ENCODE measurements at places on chromosomes 2 and 18. TPM values are rescaled to one million over a fixed set of nuclear protein-coding genes. Genes with fewer than 3 reads are reported as not detected.
A peak's percentile ranks its signal among the peaks of the same experiment; 100 is the strongest.

Gene CD302
- total RNA-seq = 1.2 TPM

Gene AQP4
- total RNA-seq = not detected

Gene HNMT
- not detected for total RNA-seq

Gene PRKAG3
- total RNA-seq = not detected

Gene C18orf54
- total RNA-seq = 1.9 TPM

DNA sequence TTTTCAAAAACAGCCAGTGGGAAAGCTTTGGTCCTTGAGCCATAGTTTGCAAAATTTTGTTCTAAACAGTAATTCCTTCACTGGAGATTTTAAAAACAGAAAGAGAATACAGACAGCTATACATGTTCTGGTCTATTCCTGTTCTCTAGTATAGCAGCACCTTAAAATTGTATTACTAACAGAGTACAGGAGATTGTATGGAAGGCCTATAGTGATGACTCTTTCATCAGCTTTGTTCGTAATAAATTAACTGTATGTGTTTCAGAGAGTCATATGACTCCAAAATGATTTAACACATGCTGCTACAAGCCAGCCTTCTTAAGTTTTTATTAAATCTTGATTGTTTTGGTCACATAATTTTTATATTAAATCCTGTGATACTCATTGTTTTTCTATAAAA is 1124.6 kb upstream of the FAM98A start:
- DNase-seq = no peak

DNA sequence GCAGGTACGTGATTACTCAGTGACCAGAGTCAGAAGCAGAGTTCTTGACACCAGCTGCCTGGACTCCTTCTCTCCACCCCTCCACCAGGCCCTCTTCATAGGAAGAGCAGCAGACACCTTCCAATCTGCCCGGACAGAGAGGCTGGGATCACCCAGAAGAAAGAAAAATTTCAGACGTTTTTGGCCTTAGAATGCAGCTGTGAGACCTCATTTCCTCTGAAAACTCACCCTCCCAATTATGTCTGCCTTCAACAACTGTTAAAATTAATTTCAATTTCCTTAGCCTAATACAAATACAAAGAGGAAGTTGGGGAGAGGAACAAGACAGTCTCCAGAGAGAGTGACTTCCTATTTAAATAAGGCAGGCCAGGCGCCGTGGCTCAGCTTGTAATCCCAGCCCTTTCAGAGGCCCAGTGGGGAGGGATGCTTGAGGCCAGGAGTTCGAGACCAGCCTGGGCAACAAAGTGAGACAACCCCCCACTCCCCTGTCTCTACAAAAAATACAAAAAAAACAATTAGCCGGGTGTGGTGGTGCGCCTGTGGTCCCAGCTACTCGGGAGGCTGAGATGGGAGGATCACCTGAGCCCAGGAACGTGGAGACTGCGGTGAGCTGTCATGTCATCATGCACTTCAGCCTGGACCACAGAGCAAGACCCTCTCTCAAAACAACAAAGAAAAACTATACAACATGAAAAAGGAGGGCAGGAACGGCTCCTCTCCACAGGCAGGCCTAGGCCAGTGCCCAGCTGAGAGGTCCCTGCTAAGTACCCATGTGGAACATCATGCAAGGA is 1.6 kb downstream of the SLC66A2 start:
- DNase-seq = no peak

- no peak for DNase-seq
These were observed 99.5 kb downstream of the HS1BP3 start for GRCh38 chr2:20551260-20551944.

- DNase-seq = no peak
These were observed 83.6 kb downstream of the FAM161A start for GRCh38 chr2:61770298-61770697.

GRCh38 chr18:14941792-14942191 is 193.8 kb downstream of the ANKRD30B start:
- DNase-seq = no peak

DNA sequence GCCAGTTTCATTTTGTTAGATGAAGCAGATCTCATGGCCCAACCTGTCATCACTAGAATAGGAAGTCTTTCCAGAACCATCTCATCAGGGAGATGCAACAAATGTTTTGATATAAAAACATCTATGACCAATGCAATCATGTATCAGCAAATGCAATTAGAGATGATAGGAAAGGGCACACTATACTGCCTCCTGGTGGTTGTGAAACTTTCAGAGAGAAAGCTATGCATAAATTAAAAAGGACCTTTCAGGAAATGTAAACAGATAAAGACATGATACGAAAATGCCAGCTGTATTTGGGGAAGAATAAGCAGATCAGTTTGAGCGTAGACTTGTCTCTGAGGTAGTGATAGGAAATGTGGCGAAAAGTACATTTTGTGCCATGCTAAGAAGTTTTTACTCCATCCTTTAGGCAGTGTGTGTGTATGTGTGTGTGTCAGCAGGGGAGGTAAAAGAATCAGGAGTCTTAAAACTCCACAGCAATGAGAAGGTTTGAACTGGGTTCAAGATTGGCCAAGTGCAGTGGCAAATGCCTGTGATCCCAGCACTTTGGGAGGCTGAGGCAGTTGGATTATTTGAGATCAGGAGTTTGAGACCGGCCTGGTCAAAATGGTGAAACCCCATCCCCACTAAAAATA is 479.3 kb downstream of the CPS1 start:
- no peak for DNase-seq

GRCh38 chr2:159961451-159961850 is 101.0 kb downstream of the PLA2R1 start:
- DNase-seq = no peak

DNA sequence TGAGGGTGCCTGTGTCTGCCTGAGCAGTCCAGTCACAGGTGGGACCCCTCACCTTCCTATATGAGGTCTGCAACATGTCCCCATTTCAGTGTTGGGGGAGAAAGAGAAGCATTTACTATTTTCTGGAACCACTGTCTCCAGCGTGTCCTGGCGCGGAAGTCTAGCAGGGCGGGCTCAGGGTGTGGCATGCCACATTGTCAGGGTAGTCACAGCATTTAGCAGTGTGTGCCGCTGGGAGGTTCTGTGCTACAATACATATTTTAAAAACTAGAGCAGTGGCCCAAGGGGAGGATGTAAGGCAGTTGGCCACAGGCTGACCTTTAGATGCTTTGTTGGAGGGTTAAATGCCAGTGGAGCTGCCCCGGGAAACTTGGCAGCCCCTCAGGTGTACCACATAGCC is 12.5 kb downstream of the UBE2F start:
- no peak for DNase-seq

- DNase-seq = no peak
These were observed 1548.8 kb upstream of the LRRTM1 start for GRCh38 chr2:81853341-81853740.

- DNase-seq = no peak
These were observed 88.2 kb downstream of the PLB1 start for GRCh38 chr2:28583899-28584553.

DNA sequence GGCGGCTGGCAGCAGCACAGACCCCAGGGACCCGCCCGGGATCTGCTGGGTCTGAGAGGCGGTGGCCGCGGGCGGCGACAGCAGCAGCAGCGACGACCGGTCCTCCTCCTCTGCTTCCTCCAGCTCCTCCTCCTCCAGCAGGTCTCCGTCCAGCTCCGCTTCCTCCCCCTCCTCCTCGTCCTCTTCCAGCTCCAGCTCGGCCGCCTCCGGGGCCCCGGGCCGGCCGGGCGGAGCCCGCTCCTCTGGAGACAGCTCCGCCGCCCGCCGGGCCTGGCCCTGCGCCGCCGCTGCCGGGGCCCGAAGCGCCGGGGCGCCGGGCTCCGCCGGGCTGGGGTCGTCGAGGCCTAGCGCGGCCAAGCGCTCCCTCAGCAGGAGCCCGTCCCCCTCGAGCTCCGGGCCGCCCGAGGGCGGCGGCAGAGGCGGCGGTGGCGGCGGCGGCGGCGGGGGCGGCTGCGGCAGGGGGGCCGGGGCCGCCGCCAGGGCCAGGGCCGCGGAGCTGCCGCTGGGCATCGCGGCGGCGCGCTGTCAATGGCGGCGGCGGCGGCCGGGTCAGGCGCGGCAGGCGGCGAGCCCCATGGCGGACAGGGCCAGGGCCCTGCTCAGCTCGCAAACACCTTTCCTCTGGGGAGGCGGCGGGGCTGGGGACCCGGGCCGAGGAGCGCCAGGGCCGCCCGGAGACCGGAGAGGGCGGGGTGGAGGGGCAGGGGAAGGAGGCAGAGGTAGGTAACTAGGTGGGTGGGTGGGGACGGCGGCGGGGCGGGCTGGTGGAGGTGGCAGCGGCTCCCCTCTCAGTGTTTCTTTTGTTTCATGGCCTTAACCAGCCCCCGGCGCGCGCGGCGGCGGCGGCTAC is 445 bp downstream of the MEX3C start:
- DNase-seq = peak; percentile 81

DNA sequence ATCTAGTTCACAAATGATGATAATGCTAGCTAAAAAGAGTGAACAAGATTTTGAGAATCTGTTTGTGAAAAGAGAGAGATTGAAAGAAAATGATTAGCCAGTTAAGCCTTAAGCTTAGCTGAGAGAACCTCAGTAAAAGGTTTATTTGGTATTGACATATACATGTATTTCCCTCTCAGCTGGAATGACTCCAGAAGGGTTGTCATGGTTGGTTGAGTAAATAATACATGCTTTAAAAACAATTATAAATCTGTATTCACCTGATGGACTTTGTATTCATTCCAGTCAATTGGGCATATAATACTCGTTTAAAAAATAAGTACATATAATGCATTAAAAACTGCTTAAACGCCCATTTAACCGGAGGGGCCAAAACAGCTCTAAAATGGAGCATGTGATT is 181.4 kb downstream of the GRB14 start:
- no peak for DNase-seq

- DNase-seq = no peak
These were observed 61.8 kb downstream of the NXPH2 start for GRCh38 chr2:138718405-138718804.

All from activated B cell treated with CpG ODN at 0.5 μM for 24 hours (primary cell).